ENCODE measurements at places on chromosomes 11 and 22.

- no peak for DNase-seq
These were observed 918 bp upstream of the CAPN5 start for GRCh38 chr11:77065878-77066228.

- no peak for DNase-seq
These were observed 2.1 kb downstream of the ARHGAP42 start for GRCh38 chr11:100689141-100689540.

DNA sequence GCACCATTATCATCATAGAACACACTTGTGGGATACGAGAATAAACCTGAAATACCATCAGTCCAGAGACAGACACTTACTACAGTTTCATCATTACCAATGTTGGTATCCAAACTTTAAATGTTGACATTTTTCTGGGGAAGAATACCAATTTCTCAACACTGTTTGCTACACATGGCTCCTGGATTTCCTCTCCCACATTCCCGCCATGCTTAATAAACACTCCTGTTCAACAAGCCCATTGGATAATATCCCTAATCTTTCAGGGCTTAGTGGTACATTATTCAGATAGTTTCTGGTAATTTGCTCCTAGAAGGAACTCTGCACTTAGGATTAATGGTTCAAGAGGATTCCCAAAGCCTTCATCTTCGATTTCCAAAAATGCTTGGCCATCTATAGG is 48.2 kb downstream of the CSF2RB start:
- no peak for DNase-seq

- no peak for DNase-seq
These were observed 25.0 kb upstream of the FZD4 start for GRCh38 chr11:86980086-86980796.

DNA sequence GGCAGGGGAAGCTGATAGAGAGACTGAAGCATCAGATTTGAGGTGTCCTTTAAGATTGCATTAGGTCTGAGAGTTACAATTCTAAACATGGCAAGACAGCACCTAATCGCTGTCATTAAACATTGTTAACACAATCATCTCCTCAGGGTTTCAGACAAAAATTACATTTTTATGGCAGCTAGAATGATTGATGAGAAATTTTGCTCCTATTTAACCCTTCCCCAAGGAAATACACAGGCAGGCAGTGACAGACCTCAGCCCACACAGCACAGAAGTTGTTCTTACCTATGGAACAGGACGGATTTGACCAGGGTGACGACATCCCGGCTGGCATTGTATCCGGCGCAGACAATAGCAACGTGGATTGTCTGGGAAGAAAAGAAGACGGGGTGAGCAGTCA is 294.3 kb downstream of the LARGE1 start:
- no peak for DNase-seq

DNA sequence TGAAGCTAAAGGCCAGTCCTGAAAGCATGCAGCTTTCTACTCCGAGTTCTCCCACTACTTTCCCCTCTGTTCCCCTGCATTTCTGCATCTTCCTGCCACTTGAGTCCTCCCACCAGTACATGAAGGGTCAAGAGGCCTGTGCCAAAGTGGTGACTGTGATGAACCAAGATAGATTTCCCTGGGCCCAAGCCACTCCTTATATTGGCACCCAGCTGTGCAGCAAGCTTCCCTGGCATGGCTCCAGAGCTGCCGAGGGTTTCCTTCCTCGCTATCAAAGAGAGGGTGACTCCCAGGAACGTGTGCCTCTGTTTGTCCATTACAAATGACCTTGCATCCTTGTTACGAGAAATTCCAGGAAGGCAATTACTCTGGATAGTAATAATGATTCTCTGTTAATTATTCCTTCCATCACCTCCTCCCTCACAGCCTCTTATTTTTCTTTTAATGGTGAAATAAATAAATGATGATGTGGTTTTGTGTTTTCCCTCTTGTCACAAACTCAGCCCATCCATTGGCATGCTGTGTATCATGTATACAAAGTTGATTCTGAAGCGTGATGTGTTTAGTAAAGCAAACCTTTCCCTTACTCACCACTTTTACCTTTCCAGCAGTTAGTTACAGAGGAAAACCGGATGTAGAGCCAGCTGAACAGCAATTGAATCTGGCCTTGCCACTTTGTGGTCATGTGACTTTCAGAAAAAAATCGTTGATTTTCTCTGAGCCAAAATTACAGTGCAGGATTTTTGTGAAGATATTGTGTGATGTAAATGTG is 8.3 kb downstream of the SRSF8 start:
- no peak for DNase-seq

Data from brain pericyte (primary cell).